AG04450 (cell line): ENCODE measurements at places on chromosomes 7 and 10.

- no peak for DNase-seq
These were observed 393.4 kb downstream of the SORCS1 start for GRCh38 chr10:106771154-106771553.

DNA sequence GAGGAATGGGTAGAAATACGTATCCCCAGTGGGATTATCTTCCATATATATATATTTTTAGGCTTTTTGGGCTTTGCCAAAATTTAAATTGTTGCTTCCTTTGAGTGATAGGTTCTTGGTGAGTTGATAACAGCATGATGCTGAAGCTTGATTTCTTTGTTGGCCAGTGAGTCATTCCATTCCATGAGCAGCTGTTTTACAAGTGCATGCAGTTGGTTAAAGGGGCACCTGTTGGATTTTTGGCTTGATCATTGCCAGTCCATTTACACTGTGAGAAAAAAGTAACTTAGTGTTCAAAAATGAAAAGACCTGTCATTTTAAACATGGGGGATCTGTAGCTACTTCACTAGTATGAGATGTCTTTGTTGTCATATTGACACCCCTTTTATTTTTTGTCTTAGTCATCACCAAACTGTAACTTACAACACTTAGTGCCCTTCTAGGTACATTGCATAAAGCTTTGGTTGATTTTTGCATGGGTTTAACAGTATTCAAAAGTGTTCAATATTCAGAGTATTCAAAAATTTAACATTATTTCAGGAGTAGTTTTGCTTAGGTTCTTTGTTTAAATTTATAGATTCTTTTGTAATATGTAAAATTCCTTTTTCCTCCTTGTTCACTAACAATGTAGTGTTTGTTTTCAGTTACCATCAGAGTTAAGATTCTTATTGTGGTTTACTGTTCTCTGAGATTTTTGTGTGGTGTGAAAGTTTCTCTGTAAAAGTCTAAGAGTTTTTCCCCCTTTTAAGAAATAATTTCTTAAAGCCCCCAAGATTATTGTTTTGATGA, 8.8 kb downstream of the AKAP9 start:
- no peak for DNase-seq

DNA sequence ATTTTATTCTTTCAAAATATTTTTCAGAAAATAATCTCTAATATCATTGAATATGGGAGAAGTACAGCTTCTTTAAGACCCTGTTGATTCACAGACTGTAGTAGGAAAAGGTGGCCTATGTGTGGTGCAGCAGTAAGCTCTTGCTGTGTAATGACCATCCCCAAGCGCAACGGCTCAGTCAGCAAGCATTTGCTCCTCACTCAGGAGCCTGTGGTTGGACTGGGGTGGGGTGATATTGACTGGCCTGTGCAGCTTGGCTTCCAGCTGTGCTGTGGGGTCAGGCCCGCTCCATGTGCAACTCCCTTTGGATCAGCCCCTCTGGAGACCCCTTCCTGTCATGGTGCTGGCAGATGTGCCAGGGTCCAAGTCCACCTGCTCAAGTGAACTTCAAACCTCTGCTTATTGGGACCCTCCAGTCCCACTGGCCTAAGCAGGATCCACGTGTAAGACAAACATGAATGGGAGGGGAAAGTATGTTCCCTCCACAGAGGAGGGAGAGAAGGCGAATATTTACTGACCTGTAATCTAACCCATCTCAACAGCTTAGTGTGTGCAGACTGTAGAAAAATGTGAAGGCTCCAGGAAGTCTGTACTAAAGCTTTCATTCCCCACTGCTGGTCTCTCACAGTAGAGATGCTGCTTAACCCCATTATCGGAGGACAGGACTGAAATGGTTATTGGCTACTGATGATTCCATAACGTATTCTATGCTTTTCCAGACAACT, 239.7 kb downstream of the WDR37 start:
- no peak for DNase-seq

- DNase-seq = no peak
These were observed 13.5 kb upstream of the ASCC1 start for GRCh38 chr10:72229261-72230251.

- no peak for DNase-seq
These were observed 87.5 kb upstream of the ANLN start for GRCh38 chr7:36301914-36302771.

GRCh38 chr7:117066668-117067067, 113.4 kb downstream of the ST7 start:
- no peak for DNase-seq

GRCh38 chr7:20141666-20142065, 75.5 kb downstream of the MACC1 start:
- DNase-seq = no peak

GRCh38 chr10:130432850-130433249, 296.7 kb downstream of the GLRX3 start:
- DNase-seq = no peak

GRCh38 chr10:27529010-27529783, 25.1 kb downstream of the RAB18 start:
- no peak for DNase-seq

DNA sequence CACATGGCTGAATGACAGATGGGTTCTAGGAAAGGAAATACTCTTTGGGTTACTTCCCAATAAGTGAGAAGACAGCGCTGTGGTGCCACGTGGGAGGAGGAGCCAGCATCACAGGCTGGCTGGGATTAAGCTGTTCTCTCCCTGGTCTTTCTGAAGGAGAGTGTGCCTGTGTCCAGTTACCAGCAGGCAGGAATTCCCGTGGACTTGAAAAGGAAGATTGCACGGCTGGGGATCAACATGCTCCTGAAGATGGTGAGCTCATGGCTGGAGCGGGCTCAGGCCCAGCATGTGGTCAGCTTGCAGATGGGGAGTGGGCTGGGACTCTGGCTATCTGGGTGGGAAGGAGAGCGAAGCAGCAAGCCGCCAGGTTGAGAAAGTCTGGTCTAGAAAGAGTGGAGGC, 8.1 kb downstream of the ADCK2 start:
- DNase-seq = no peak

DNA sequence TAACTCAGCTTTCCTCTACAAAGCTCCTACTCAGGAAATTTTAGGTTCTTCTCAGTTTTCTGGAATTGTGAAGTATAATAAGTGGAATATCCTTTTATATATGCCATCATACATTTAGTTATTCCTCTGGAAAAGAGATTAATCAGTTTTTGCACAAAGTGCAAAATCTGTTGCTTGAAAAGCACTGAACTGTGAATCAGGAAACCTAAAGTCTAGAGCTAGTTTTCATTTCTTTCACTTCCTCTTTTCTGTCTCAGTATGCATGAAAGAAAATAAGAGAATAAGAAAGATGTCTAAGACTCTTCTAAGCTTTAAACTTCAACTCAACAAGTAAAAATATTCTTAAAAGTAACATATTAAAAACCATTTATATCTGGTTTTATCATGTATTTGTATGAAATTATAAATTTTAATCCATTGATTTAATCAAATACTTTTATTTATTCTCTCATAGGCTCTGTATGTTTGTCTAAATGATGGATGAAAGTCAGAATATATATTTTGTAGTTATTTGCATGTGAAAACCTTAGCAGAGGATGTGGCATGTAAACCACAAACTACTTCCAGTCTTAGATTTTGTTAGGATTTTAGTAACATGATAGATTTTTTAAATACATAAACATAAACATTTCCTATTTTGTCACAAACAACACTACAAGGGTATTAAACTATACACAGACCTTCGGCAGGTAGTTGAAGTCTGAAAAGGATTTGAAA, 1073.0 kb downstream of the XPNPEP1 start:
- no peak for DNase-seq

GRCh38 chr10:132878091-132878729, 64.2 kb downstream of the CFAP46 start:
- no peak for DNase-seq
